ENCODE measurements at places on chromosomes 5 and 9.

- DNase-seq = no peak
Observed at GRCh38 chr5:173618927-173619519, 2.6 kb upstream of the BOD1 start.

DNA sequence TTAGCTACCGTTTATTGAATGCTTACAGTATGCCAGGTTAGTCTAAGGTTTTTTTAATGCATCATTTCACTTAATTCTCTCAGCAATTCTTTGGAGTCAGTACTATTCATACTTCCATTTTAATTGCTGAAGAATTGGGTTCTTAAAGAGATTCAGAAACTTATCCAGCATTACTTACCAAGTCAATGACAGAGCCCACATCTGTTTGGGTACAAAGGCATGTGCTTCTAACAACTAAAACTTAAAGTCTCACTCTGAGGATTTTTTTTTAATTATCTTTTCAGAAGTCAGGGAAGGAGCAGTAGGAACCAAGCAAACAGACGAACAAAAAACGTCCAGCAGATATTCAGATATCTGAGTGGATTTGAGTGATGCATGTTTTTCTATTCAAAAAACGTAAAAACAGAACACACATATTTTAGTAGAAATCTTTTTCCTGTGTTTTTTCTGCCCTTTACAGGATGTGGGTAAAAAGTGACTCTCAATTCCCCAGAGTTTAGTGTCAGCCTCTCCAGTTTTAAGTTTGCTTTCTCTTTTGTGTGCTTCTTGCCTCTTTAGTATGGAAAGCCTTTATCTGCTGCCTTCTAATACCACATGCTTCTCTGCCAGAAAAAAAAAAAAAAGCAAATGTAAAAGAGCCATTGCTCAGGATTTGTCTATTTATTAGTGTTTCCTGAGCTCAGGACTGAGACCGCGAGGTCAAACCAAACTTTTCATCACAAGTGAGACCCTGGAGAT is 118.0 kb downstream of the PRKACG start:
- no peak for DNase-seq

DNA sequence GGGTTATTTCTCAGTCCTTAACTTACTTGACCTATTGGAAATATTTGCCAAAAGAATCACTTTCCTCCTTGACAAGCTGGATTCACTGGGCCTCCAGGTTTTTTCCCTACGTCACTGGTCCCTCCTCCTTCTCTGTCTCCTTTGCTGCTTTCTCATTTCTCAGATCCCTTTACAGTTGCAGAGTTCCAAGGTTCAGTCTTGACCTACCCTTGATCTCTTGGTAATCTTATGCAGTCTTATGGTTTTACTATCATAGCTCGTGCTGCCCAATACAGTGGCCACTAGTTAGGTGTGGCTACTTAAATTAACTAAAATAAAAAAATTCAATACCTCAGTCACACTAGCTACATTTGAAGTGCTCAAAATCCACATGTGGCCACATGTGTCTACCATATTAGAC is 11.4 kb downstream of the SLC38A9 start:
- DNase-seq = no peak

DNA sequence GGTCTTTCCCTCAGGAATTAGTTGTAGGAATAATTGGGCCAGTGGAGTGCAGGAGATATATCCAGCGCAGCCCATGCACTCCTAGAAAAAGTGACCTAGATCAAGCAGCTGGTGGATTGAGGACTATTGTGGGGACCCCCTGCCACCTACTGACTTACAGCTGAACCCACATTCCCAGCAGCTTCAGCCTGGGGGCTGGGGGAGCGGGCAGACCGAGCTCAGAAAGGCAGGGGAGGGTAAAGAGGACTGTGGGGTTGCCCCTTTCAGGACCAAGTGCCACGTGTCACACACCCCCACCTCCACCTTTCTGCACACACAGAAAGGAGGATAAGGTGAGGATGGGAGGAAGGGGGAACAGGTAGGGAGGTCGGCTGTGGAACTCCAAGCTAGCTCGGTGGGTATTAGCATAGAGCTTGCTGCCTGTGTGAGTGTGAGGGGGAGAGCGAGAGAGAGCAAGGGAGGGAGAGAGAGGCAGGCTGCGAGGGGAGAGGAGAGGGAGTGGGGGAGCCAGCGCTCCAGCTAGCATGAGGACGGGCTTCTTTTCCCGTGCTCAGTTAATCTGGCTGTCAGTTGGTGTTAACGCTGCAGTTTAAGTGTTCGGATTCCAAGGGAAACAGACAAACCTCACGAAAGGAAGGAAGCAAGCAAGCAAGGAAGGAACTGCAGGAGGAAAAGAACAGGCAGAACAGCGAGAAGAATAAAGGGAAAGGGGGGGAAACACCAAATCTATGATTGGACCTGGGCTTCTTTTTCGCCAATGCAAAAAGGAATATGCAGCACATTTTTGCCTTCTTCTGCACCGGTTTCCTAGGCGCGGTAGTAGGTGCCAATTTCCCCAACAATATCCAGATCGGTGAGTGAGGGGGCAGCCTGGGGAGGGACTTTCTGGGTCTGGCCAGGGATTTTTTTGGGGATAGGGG is at the start of gene GRIA1:
Gene GRIA1 (plus strand): TSS at position 553 of the 920 bp plus-strand sequence.
- DNase-seq = no peak

Data from activated T-helper 1 cell treated with anti-CD3 and anti-CD28 coated beads, Interleukin-2, amount 50 U/mL, for 16 hours (primary cell).